ENCODE measurements at places on chromosomes 6 and 20.

GRCh38 chr6:157669747-157670216 is 153.3 kb upstream of the SNX9 start:
- DNase-seq: peak; percentile 95

- no peak for DNase-seq
Observed at GRCh38 chr6:108799791-108800190, 48.4 kb upstream of the ARMC2 start.

GRCh38 chr6:36722879-36723278 is 25.3 kb downstream of the RAB44 start:
- DNase-seq: no peak

GRCh38 chr6:52591832-52592231 is 15.0 kb upstream of the TRAM2 start:
- DNase-seq: no peak

DNA sequence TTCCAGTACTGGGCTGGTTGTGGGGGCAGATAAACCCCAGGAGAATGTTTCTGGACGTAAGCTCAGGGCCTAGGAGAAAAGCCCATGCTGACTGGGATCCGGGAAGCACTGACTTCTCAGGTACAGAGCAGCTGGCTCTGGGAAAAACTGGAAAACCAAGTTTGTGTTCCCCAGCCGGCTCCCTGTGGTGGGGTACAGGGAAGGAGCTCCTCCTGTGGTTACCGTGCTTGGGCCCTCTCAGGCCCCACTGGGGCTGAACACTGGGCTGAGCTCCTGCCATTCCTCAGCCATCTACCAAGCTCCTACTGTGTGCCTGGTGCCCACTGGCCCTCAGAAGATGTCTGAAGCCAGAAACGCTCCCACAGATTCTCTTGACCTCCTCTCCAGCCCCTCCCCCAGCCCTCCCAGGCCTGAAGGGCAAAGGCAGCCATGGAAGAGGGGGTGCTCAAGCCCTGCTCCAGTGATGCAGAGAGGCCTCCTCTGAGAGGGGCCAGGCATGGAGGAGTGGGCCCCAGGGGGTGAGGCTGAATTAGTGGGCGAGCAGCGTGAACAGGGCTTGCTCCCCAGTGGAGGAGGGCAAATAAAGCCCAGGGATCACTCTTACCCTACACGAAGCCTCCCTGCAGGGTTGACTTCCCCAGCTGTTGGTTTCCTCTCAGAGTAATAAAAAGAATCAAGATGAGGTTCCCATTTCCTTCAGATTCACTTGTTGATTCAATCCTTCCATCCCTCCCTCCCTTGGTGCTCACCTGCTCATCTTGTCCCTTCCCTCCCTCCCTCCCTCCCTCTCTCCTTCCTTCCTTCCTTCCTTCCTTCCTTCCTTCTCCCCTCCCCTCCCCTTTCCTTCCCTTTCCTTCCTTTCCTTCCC is 100.0 kb downstream of the VEGFA start:
- DNase-seq: no peak

- no peak for DNase-seq
Observed at GRCh38 chr6:42104095-42104803, 38.2 kb downstream of the C6orf132 start.

DNA sequence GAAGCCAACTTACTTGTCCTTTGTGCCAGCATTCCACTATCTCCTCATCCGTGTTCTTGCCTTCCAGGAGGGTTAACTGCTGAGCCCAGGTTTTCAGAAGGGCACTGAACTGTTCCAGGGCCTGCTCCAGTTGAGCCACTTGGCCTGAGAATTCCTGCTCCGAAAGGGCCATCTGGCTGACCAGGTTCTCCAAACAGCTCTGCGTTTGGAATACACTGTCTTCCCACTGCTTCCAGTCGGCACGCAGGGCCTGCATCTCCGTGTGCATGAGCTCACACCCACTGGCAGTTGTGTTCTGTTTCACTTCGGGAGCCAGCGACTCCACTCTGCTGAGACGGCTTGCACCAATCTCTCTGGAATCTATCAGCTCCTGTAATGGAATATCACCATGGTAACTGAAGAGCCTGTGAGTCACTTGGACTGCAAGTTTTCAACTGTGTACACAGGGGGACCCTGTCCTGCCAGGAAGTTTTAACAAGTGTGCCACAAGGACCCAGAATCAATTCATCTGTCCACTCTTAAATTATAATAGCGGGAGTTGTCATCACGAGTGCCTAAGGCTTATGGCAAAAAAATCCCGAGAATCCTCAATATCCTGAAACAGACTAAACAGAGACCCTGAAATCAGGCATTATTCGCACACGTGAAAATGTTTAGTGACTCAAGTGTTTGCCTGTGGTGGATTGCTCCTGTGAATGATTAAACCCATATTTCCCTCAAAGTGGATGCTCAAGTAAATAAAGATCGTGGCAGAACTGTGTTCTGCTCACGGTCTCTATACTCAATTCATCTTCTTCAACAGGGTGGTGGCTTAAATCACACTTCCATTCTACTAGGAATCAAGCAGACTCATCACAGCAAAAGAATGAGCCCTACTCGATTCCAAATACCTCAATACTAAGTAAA is 255.9 kb downstream of the SYNE1 start:
- DNase-seq: peak; percentile 83

- DNase-seq: no peak
Observed at GRCh38 chr6:5302220-5302946, 41.1 kb downstream of the FARS2 start.

DNA sequence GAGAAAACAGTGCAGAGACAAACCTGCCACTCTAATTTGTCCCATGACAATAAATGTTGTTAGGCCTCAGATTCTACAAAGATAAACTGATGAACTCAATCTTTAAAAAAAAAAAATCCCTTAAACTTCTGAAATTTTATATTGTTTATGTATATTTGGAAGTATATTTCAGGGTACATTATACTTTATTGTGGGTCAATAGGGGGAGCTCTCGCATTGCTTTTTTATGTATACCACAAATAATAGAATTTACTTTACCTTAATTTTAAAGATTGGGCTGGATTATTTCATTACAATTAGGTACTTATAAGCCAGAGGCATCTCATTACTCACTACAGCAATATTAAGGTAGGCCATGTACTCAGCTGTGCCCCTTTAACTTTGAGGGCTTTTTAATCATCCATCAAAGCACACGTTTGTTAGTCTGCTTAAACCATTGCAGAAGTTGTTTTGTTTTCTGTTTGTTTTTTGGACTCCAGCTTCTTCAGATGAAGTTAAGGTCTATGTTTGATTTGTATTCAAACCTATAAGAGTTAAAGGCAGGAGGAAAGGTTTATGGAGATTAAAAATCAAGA is 56.3 kb upstream of the EYA4 start:
- no peak for DNase-seq

GRCh38 chr6:83417880-83418663 is 12.8 kb downstream of the ME1 start:
- peak; percentile 66 for DNase-seq

DNA sequence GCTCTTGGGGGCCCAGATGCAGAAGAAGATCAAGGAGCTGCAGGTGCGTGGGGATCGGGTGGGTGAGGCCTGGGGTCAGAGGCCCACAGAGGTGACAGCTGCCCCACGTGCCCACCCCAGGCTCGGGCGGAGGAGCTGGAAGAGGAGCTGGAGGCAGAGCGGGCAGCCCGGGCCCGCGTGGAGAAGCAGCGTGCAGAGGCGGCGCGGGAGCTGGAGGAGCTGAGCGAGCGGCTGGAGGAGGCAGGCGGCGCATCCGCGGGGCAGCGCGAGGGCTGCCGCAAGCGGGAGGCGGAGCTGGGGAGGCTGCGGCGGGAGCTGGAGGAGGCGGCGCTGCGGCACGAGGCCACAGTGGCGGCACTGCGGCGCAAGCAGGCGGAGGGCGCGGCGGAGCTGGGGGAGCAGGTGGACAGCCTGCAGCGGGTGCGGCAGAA is 41.5 kb downstream of the MYH7B start:
- DNase-seq: no peak

GRCh38 chr20:11692567-11692966 is 225.1 kb upstream of the BTBD3 start:
- no peak for DNase-seq

DNA sequence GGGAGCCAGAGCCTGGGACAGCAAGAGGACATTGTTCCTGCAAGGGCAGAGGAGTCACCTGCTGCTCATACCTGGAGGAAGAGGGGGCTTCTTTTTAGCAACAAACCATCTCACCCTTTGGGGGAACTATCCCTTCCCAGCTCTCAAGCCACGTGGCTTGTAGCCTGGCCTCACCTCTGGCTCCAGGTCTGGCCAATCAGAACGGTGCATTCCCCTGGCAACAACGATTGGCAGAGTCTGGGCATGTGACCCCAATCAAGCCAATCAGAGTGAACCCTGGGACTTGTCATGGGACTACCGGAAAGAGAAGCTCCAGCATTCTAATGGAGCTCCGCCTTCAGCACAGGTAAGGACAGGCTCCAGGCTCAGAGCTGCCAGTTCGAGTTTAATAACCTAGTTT is 33.6 kb downstream of the KCNB1 start:
- DNase-seq: no peak

DNA sequence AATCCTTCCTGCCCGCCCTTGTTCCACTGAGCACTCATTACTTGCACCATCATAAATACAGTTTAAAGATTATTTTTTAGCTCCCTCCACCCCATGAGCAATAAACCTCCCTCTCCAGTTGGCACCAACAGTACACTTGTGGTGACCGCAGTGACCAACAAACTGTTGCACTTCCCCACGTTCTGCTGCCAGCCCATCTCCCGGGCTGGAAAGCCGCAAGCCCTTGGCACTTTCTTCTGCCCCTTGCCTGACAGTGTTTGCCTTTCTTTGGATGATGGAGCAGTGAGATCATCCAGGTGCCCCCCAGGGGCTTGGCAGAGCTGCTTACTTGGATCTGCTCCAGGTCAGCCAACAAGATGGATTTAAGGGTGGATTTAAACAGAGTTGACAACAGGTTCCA is 21.6 kb downstream of the KCNB1 start:
- DNase-seq: peak; percentile 30

DNA sequence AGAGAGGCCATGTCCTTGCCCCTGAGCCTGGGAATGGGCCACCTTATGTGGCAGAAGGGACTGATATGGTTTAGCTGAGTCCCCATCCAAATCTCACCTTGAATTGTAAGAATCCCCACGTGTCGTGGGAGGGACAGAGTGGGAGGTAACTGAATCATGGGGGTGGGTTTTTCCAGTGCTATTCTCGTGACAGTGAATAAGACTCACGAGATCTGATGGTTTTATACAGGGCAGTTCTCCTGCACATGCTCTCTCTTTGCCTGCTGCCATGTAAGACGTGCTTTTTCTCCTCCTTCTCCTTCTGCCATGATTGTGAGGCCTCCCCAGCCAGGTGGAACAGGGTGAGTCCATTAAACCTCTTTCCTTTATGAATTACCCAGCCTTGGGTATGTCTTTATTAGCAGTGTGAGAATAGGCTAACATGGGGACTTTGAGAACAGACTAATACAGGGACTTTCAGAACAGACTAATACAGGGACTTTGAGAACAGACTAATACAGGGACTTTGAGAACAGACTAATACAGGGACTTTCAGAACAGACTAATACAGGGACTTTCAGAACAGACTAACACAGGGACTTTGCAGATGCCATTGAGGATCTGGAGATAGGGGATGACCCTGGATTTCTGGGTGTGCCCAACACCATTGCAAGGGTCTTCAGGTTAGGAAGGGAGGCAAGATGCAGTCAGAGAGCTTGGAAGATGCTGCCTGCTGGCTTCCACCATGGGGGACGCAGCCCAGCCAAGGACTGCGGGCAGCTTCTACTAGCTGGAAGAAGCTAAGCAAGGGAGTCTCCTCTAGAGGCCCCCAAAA is 86.9 kb downstream of the RAMACL start:
- no peak for DNase-seq

GRCh38 chr6:5518936-5519491 is 257.7 kb downstream of the FARS2 start:
- no peak for DNase-seq

DNA sequence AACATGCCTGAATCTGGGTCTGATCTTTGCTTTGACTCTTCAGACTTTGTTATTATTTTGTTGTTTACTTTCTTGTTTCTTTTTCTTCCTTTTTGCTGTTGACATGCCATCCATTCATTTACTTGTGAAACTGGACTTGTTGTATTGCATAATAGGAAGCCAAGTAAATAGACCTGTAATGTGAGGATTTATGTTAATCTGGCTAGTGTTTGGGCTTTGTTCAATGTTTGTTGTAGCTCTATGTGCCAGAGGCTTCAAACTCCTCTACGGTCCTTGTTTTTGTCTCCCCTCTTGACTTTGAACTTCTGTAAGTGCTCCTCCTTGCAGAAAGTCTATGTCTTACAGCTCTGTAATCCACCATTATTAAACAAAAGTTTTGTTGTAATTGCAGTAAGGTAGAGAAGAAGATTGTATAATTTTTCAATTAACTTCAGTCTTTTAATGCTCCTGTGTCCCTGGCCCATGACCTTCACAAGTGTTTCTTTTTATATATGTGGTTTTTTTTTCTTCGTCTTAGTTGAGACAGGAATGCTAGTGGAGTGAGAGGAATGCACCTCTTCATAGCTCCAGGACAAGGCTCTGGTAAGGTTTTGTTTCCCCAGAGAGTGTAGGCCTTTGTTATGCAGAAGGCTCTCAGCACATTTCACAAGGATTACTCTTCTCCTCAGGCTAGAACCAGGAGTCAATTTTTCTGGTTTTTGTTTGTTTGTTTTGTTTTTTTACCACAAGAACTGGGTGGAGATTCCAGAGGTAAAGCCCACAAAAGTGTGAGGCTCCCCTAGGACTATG is 1061.8 kb upstream of the CITED2 start:
- DNase-seq: peak; percentile 73

DNA sequence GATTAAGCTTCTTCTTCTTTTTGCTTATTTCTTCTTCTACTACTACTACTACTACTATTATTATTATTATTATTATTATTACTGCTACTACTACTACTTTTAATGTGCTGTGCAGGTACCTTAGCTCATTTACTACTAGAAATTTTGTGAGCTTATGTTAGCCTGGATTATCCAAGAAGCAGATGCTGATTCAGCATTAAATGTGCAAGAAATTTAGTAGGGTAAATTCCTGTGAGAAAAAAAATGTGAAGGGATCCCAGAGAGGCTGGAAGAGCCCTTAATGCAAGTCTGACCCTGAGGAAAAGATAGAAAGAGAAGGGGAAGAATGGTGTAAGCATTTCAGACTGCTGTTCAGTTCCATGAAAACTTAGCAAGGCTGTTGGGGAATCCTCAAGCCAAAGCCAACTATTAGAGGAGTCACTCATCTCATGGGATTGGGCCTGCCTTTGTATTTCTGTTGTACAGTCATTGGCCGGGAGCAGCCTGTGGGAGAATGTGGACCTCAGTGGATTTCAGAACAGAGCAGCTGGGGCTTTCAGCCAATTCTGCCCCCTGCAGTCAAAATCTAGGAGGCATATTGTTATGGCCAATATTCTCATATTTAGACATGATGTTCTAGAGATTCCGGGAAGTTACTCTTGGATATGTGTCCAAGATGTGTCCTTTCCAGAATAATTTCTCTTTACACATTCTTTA is 37.2 kb upstream of the TSPYL1 start:
- DNase-seq: no peak
